IPS-NIHi11 (cell line): ENCODE measurements at places on chromosomes 3 and 15.
A peak's percentile ranks its signal among the peaks of the same experiment; 100 is the strongest.

DNA sequence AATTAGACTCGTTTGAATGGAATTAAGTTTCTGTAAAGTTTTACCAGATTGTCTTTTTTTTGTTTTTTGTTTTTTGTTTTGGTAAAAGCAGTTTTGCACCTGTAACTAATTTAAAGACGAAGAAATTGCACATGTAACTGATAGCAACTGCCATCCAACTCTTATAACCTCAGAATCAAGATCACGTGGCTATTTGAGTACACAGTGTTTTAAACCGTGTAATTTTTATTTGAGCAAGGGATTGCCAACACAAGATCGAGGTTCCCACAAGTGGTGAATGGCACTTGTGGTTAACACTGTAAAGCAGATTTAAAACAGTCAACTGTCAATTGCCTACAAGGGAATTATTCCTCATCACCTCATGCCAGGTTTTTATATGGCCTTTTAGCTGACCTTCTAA is 67.3 kb downstream of the PPARG start:
- no peak for DNase-seq

- peak; percentile 38 for DNase-seq
These were observed 67.1 kb downstream of the ATP8B4 start for GRCh38 chr15:50051811-50052419.

- no peak for DNase-seq
These were observed 129.8 kb upstream of the PHLDB2 start for GRCh38 chr3:111729087-111729846.

GRCh38 chr15:78629716-78630065 is 8.9 kb upstream of the CHRNA3 start:
- DNase-seq: no peak

DNA sequence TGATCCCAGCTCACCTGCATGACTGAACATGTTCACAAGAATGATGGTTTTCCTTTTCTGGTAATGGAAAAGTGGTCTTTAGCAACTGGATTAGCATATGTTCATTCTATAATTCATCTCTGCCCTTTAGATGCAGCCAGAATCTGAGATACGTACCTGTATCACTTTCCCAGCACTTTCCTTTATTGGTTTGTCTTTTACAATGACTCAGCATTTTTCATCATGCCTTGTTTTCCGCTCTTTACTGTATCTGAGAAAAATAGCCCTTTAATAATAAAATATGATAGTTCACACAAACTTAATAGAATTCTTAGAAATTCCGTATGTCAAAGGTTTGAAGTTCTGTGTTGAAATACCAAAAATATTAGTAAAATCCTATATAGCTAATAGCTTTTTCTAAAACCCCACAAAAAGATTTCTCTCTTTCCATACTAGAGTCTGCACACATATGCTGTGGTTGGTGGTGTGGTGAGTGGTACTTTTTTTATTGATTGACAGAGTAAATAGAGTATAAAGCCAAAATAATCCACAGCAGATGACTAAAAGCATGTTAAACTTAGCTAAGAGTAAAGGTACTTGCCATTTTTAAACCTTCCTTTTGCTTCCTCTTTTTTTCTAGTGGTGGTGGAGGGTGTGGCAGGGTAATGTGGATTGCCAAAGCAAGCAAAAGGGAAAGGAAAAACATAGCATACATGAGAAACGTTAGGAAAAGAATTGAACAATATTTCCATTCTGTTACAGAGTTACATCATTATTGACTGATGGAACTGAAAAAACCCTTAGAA is 328.9 kb upstream of the RBMS3 start:
- DNase-seq: no peak

DNA sequence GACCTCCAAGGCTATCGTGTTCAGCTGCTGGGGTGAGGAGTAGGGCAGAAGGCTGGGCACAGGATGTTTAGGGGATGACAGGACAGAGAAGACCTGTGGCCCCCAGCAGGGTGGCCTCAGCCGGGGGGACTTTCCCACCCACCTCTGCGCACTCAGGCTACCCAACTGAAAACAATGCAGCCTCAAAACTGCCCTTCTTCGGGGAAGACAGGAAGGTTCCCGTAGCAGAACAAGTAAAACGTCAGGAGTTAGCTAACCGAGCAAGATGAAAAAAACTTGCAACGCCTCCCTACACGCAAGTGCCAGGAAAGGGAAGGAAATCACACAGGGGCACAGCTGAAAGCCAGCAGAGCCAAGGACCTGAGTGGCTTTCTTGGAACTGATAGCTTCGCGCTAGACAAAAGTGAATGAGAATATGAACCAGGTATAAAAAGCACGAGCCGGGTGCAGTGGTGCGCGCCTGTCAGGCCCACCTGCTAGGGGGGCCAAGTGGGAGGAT is 38.4 kb upstream of the FURIN start:
- DNase-seq: no peak

- no peak for DNase-seq
These were observed 611.7 kb downstream of the VGLL3 start for GRCh38 chr3:86379280-86379679.

DNA sequence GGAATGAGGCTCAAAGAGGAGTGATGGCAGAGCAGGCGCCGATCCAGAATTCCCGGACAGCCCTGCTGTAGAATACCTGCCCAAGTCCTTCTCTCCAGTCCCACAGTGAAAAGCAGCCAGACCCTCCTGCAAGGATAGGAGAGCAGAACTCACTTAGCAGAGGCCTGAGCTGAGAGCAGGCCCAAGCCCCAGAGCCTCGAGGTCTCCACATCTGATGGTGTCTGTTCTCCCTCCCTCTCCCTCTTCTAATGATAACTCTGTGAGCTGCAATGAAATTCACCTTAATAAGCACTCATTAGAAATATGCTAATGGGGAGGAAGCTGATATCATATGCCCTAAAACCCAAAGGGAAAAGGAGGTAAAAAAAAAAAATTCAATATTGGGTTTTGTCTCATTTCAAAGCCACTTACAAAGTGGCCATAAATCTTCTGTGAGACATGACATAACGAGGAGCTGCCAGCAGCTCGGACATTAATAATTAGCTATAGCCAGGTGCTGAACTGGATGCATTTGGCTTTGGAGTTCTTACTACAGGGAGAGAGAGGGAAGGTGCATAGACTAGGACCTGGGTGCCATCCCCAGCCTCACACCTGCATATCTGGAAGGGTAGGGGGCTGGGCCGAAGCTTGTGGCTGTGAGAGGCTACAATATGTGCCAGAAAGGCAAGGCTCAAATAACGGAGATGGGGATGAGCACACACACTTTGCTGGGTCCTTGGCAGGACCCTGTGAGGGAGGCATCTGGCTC is 108.4 kb downstream of the MEGF11 start:
- no peak for DNase-seq

DNA sequence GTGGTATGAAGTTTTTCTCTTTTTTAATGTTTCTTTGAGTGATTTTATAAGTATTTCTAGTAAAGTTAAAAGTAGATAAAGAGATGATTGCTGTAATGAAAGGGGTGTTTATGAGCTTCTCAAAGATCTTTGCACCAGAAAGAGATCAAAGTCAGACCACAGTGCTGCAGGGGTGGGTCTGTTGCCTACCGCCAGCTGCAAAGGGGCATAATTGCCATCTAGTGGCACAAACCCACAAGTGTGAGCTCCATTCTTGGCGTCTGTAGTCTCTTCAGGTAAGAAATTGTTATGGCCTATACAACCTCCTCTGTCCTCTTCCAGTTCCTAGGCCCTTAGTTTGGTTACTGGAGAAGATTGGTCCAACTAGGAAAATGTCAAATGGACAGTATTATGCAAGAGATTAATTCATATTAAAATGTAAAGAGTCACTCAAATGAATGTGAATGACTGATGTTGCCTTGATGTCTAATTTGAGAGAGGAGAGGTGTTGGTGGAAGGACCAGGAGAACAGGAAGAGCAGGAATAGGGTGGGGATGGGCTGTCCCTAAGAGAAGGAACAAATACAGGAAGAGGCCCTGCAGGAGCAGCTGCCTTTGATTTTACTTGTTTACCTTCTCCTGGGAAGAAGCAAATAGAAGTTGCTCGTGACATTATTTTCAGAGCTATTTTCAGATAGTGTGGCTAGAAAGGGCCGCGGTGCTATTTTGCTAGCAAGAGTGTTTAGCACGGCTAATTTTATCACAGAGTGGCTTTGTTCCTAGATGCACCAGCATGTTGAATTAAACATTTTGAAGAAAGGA is 53.0 kb upstream of the GSK3B start:
- peak; percentile 31 for DNase-seq

- no peak for DNase-seq
These were observed 247.8 kb downstream of the GABRB3 start for GRCh38 chr15:26525096-26525495.

- DNase-seq: no peak
These were observed 61.1 kb downstream of the CCNL1 start for GRCh38 chr3:157098823-157099185.
